Aortic smooth muscle cell (primary cell): ENCODE measurements at places on chromosomes 1 and 21. TPM values are rescaled to one million over a fixed set of nuclear protein-coding genes. Genes with fewer than 3 reads are reported as not detected.

DCST1 gene
- not detected in 2 replicates for total RNA-seq

MX2 gene
- 0.44 and 0.92 TPM in 2 replicates for total RNA-seq

CFAP141 gene
- not detected in 2 replicates for total RNA-seq

SHISAL2A gene
- total RNA-seq, result not detected in 2 replicates

OLIG2 gene
- not detected in 2 replicates for total RNA-seq

GUCA2B gene
- total RNA-seq, result not detected in 2 replicates

PROX1 gene
- total RNA-seq, result 0.12 and 0.13 TPM in 2 replicates

SIK1 gene
- under 0.01 and 0.13 TPM in 2 replicates for total RNA-seq

WNT9A gene
- 0.44 and 0.79 TPM in 2 replicates for total RNA-seq

GJA8 gene
- not detected in 2 replicates for total RNA-seq

FCGR3A gene
- not detected in 2 replicates for total RNA-seq

RNF220 gene
- total RNA-seq, result 50.2 and 55.6 TPM in 2 replicates

KRTAP21-2 gene
- total RNA-seq, result not detected in 2 replicates

ICOSLG gene
- total RNA-seq, result 0.06 and 0.13 TPM in 2 replicates

GBP7 gene
- total RNA-seq, result not detected in 2 replicates

PROK1 gene
- total RNA-seq, result not detected in 2 replicates

NEK2 gene
- total RNA-seq, result 14.4 and 22.7 TPM in 2 replicates

MAGOH gene
- total RNA-seq, result 32.5 and 33.0 TPM in 2 replicates

PLA2G2D gene
- not detected in 2 replicates for total RNA-seq

DLGAP3 gene
- total RNA-seq, result under 0.01 TPM in 1 of 2 replicates, not detected in the other

GBP5 gene
- under 0.01 TPM in 2 replicates for total RNA-seq

RGS2 gene
- total RNA-seq, result 188 and 231 TPM in 2 replicates

CYP4Z1 gene
- 0.13 TPM in 1 of 2 replicates, not detected in the other for total RNA-seq

S100B gene
- total RNA-seq, result 0.12 and 0.26 TPM in 2 replicates

OR2L3 gene
- not detected in 2 replicates for total RNA-seq

ZBTB8A gene
- total RNA-seq, result 6.2 and 7.3 TPM in 2 replicates

PCAT6 gene
- total RNA-seq, result 0.25 TPM in 1 of 2 replicates, not detected in the other

TMPRSS2 gene
- total RNA-seq, result not detected in 2 replicates

APCS gene
- total RNA-seq, result not detected in 2 replicates

NPPB gene
- 0.12 TPM in 1 of 2 replicates, not detected in the other for total RNA-seq

CCDC17 gene
- 0.53 and 0.75 TPM in 2 replicates for total RNA-seq

PRAMEF12 gene
- not detected in 2 replicates for total RNA-seq

SEMA4A gene
- total RNA-seq, result 3.0 and 6.8 TPM in 2 replicates

SLAMF9 gene
- total RNA-seq, result 0.44 and 1.2 TPM in 2 replicates

ZNF697 gene
- total RNA-seq, result 5.6 and 9.5 TPM in 2 replicates

FHAD1 gene
- under 0.01 and 0.13 TPM in 2 replicates for total RNA-seq

FCGR2B gene
- not detected in 2 replicates for total RNA-seq

KLF17 gene
- 0.06 and 0.26 TPM in 2 replicates for total RNA-seq

TFF2 gene
- total RNA-seq, result not detected in 2 replicates

HES5 gene
- 0.06 TPM in 1 of 2 replicates, not detected in the other for total RNA-seq

GSTM5 gene
- 0.92 and 2.0 TPM in 2 replicates for total RNA-seq

C1QTNF12 gene
- 0.40 and 0.75 TPM in 2 replicates for total RNA-seq

OR2T6 gene
- total RNA-seq, result not detected in 2 replicates

ZFP69 gene
- 3.6 and 3.8 TPM in 2 replicates for total RNA-seq

CD58 gene
- 19.0 and 23.0 TPM in 2 replicates for total RNA-seq

CAPN9 gene
- not detected in 2 replicates for total RNA-seq
